CD14-positive monocyte (primary cell): ENCODE measurements at places on chromosomes 16 and 17. TPM values are rescaled to one million over a fixed set of nuclear protein-coding genes. Genes with fewer than 3 reads are reported as not detected.

DNA sequence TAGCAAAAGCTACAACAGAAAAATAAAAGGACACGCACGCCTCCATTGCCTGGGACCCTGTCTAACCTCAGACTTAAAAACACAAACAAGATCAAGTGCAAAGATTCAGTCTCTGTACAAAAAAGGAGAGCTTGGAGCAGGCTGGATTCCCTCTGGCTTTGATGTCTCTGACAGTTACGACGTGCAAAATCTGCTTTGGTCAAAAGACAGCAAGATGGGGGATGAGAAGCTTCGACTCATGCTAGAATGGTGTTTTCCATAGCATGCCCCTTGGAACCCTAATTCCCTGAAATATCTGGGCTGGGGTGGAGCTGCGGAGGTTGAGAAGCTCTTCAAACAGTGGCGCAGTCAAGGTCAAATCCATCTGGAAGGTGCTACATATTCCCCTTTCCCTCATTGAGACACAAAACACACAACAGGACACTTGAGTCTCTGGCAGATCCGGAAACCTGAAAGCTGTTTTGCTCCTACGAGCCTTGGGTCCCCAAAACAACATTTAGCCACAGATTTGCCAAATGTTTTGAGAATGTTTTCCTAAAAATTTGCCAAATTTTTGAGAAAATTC lies 9.1 kb downstream of the MYH11 start:
- no peak for DNase-seq

- no peak for DNase-seq
Measured at GRCh38 chr17:67137860-67138259, 93.5 kb downstream of the CACNG1 start.

- no peak for DNase-seq
Measured at GRCh38 chr17:65071861-65072260, 15.3 kb upstream of the GNA13 start.

DPEP3 gene
- 0.20 TPM for polyA plus RNA-seq

ZNF232 gene
- 2.2 TPM for polyA plus RNA-seq
